ENCODE measurements at places on chromosomes 16 and 17.

DNA sequence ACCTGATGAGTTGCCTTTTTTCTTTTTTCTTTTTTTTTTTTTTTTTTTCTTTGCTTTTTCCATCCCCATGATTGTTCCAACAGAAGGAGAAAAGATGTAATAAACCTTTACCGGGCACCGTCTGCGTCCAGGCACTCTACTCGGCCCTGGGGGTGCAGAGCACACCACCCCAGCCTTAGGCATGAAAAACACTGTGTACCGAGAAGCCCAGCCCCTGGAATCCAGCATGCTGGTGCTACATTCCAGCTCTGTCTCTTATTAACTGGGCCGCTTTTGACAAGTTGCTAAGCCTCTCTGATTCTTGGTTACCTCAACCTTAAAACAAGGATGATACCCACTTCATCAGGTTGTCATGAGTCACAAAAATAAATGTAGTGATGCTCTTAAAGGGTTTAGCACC lies 64.1 kb upstream of the HSBP1 start:
- no peak for DNase-seq

- DNase-seq, result peak; percentile 43
Observed at GRCh38 chr17:41486809-41487530, 2.7 kb downstream of the KRT36 start.

- no peak for DNase-seq
Observed at GRCh38 chr16:74575807-74576643, 30.9 kb downstream of the GLG1 start.

DNA sequence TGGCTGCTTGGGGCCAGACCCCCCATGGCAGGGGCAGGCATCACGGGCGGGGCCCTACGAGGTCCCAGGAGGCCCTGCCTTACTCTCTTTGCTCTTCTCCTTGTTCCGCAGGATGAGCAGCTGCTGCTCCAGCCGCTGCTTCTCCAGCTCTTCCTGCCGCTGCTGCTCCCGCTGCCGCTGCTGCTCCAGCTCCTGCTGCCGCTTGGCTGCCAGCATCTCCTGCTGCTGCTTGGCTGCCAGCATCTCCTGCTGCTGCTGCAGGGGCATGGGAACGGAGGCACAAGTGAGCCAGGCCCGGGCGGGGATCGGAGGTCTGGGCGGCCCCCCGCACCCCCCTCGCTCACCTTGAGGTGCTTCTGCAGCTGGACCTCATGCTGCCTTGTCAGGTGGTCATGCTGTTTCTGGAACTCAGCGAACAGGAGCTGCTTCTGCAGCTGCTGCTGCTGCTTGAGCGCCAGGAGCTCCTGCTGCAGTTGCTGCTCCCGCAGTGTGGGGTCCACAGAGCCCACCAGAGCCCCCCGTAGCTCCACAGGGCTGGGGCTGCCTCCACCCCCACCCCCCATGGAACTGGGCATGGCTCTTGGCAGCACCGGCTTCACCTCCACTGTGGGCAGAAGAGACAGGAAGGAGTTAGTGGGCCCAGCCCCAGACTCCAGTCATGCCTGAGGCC lies 22.8 kb downstream of the G6PC3 start:
- DNase-seq, result no peak

- no peak for DNase-seq
Observed at GRCh38 chr17:80860703-80861417, 130.8 kb upstream of the CHMP6 start.

- DNase-seq, result no peak
Observed at GRCh38 chr16:23009075-23009474, 140.2 kb downstream of the USP31 start.

- peak; percentile 83 for DNase-seq
Observed at GRCh38 chr17:74744714-74745547, 3.5 kb upstream of the NHERF1 start.

DNA sequence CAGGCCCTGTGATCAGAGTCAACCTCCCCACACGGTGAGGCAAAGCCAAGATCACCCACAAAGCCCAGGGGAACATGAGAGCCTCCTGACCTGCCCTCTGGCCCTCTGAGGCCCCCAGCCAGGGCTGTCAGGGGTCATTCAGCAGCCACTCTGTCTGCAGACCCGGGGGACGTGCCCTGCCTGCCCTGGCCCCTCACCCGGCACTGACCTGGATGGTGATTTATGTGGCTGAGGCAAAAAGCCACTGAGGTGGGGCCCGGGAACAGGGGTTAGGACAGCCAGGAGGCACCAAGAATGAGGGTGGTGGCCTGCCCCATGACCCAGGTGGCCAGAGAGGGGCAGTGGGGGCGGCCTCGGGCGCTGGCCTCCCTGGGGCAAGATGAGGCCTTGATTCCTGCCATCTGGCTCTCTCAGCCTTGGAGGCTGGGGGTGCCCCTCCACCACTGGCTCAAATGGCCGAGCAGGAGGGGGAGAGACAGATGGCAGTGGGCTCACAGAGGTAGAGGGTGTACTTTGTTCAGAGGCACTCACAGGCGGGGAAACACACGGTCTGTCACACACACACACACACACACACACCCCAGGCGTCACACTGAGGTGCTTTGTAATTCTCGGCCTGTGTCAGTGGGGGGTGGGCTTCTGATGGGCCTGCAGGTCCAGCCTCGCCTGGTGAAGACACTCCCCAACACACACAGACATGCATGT lies 174.0 kb upstream of the GSE1 start:
- no peak for DNase-seq

- no peak for DNase-seq
Observed at GRCh38 chr16:20181949-20182348, 108.3 kb upstream of the GPR139 start.

- DNase-seq, result no peak
Observed at GRCh38 chr17:76594690-76595089, 9.0 kb upstream of the ST6GALNAC2 start.

GRCh38 chr16:73020409-73020884 lies 27.5 kb downstream of the ZFHX3 start:
- DNase-seq, result no peak

DNA sequence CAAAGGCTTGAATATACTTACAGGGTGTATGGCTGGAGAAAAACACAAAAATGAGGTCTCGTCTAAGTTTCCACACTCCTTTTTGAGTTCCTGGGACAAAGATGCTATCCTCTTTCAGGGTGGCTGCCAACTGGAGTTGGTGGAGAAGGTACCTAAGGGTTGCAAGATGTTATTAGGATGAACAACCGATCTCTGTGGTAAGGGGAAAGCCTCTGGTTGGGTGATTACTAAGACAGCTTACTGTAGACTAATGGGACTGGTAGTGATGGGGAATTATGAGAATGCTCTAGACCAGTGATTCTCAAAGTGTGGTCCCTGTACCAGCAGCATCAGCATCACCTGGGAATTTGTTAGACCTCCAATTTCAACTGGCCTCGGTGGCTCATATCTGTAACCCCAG lies 6.0 kb downstream of the ADAT1 start:
- no peak for DNase-seq

GRCh38 chr17:40950176-40950575 lies 12.7 kb upstream of the KRT23 start:
- DNase-seq, result no peak

GRCh38 chr17:77493238-77493820 lies 352.6 kb downstream of the SEC14L1 start:
- no peak for DNase-seq

DNA sequence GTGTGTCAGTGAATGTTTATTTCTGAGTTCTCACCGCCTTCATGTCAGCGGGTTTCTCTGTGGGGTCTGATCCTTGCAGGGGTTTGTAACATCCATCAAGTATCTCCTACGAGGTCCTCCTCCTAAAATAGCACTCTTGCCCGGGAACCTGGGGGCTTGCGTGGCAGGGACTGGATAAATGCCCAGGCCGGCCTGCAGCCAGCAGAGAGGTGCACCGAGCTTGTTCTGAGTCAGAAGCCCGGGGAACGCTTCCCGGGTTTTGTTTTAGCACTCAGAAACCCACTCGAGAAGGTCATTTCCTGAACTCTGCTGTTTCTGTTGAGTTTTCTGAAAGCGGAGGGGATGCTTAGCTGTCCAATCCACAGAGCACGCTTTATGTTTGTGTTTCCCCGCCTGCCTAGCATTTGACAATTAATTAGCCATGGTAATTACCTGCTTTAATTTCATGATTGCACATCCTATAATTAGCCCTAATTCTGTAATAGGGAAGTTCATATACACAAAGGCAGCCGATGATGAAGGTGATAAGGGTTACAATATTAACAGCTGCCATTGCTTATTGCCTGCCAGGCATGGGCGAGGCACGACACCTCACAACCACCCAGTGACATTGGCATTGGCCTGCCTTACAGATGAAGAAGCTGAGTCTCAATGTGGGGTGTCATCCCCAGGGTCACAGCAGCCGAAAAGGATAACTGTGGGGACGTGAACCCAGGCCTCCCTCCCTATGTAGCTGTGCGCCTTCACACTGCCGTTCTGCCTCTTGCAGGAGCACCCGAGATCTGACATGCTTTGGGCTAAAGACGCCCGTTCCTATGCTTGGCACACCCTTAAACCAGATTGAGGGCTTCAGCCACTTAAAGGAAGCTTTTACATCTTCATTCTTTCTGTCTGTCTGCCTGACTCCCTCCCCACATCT lies 333.1 kb downstream of the CPPED1 start:
- DNase-seq, result no peak

- DNase-seq, result no peak
Observed at GRCh38 chr16:64773638-64774037, 348.2 kb downstream of the CDH11 start.

- DNase-seq, result peak; percentile 18
Observed at GRCh38 chr16:57764341-57765159, 29.0 kb downstream of the KATNB1 start.

DNA sequence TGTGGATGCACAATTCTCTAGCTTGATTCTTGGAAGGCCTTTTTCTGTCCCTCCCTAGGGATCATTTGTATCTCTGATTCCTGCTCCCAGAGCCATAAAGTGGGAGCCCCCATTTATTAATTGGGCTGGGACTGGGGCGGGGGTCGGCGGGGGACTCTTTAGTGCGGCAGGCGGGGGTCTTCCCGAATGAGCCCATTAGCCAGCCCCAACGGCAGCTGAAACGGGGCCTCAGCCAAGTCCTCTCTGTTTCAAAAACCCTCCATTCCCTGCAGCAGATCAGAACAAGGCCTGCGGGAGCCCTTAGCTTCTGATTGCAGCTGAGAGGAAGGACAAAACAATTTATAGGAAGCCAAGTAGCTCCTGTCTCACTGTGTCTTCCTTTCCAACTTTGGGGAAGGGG lies 67.1 kb downstream of the NEUROD2 start:
- DNase-seq, result no peak

- DNase-seq, result no peak
Observed at GRCh38 chr16:20089246-20089965, 15.7 kb upstream of the GPR139 start.
